Metanephros (tissue), 2 donors: ENCODE measurements at places on chromosomes 16 and 17. TPM values are rescaled to one million over a fixed set of nuclear protein-coding genes. Genes with fewer than 3 reads are reported as not detected.

Gene ZNF423
- 31.5 TPM for total RNA-seq

Gene KRT35
- total RNA-seq, result 0.41 TPM

Gene CRHR1
- 0.23 TPM for total RNA-seq

Gene LPO
- total RNA-seq, result not detected

Gene CACNG5
- total RNA-seq, result 2.5 TPM

Gene AATK
- total RNA-seq, result 3.2 TPM

Gene PIPOX
- total RNA-seq, result 4.3 TPM
